Glomerular endothelial cell (primary cell): ENCODE measurements at places on chromosomes 12 and 14. TPM values are rescaled to one million over a fixed set of nuclear protein-coding genes. Genes with fewer than 3 reads are reported as not detected.

The PYGL gene
- total RNA-seq, result 46.8 and 69.1 TPM in 2 replicates

The ANO2 gene
- total RNA-seq, result 13.0 and 32.4 TPM in 2 replicates

The CLEC7A gene
- 0.15 and 0.41 TPM in 2 replicates for total RNA-seq

The FAM186B gene
- 0.05 and 0.12 TPM in 2 replicates for total RNA-seq
